Muscle of leg (tissue), 16 donors: ENCODE measurements at places on chromosomes 3 and 15.

DNA sequence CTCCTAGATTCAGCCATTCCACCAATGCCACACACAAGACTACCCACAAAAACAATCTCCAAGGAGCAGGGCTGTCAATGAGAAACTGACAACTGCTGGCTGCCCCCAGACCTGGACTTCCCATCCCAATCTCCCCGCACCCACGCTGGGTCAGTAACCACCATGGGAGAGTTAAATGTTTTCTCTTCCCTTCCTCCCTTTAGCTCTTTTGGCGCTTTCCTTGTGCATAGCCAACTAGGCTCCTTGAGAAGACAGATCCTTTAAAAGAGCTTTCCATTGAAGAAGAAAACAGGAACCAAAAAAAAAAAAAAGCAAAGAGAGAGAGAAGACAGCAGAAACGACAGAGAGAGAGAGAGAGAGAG, 8.3 kb downstream of the BCL6 start:
- DNase-seq = peak; percentile 58

- peak; percentile 40 for DNase-seq
Measured at GRCh38 chr3:159761369-159761768, 227.3 kb upstream of the IL12A start.

DNA sequence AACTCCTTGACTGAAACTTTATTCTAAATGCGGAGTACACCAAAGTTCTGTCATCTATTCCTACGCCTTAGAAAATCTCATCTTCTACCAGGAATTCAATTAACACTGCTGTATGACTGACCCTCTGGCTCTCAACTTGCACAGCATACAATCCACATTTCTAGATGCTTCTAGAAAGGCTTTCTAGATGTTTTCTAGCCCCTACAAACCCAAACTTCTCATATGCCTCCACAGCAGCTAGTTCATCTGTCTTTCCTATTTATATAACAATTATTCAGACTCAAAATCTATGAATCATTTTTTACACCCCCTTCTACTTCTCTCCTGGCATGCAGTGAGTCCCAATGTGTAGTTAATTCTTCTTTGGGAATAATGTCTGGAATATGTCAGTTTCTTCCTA, 13.2 kb downstream of the INO80 start:
- DNase-seq = no peak

GRCh38 chr15:73273181-73274002, 95.4 kb downstream of the HCN4 start:
- peak; percentile 71 for DNase-seq

- no peak for DNase-seq
Measured at GRCh38 chr3:124246376-124246775, 254.5 kb upstream of the ROPN1 start.

DNA sequence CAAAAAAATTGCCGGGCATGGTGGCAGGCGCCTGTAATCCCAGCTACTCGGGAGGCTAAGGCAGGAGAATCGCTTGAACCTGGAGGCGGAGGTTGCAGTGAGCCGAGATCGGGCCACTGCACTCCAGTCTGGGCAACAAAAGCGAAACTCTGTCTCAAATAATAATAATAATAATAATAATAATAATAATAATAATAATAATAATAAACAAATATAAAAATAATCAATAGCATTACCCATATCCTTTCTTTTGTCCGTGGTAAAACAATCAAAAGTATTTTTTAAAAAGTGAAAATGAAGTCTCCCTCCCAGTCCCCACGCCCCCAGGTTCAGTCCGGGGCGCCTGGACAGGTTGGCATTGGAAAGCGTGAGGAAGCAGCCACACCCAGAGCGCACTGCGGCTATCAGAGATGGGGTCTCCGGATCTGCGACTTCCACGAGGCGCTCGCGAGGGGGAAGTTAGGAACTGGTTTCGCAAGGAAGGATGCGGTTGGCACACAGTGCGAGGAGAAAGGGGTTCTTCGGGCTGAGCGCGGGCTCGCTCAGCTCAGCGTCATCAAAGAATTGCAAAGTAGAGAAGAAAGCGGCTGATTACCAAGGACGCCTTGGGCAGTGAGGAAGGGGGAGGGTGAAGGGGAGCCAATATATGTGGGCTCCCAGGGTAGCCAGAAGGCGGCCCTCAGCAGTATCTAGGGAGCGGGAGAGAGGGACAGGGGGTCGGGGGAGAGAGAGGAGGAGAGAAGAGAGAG, 69.5 kb upstream of the EPHB3 start:
- DNase-seq = peak; percentile 72

DNA sequence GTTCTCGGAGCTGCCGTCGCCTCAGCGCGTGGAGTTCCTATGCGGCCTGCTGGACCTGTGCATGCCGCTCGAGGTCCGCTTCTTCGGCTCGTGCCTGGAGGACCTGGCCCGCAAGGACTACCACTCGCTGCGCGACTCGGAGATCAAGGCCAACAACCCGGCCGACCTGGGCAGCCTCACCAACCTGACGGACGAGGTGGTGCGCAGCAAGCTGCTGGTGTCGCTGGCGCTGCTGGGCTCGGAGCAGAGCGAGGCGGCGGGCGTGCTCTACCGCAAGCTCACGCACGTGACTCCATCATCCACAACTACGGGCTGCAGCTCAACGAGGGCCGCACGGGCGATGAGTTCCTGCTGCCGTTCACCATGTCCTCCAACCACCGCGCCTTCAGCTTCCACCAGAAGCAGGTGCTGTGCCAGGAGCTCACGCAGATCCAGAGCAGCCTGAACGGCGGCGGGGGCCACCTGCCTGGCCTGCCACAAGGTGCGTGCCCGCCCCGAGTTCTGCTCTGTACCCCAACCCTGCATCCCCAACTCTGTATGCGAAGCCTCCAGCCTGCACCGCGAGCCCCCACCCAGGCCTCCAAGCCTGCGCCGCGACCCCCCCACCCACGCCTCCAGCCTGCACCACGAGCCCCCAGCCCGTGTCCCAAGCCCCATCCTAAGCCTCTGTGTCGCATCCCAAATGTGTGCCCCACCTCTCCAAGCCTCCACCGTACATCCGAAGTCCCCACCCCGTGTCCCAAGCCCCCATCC, 178.2 kb downstream of the OR4M2 start:
- no peak for DNase-seq

DNA sequence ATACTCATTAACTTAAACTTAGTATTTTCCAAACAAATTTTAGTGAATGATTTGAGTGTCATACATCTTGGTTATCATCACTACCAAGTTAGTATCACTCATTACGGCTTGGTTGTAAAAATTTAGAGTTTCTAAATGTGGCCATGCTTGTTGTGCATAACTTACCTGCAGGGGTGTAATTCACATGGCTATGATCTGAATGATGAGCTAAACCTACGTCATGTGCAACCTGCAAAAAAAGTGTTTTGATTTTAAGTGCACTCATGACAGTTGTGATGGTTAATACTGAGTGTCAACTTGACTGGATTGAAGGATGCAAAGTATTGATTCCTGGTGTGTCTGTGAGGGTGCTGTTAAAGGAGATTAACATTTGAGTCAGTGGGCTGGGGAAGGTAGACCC, 17.6 kb upstream of the CLDN16 start:
- no peak for DNase-seq

GRCh38 chr3:114120211-114120610, 58.6 kb downstream of the DRD3 start:
- DNase-seq = no peak

DNA sequence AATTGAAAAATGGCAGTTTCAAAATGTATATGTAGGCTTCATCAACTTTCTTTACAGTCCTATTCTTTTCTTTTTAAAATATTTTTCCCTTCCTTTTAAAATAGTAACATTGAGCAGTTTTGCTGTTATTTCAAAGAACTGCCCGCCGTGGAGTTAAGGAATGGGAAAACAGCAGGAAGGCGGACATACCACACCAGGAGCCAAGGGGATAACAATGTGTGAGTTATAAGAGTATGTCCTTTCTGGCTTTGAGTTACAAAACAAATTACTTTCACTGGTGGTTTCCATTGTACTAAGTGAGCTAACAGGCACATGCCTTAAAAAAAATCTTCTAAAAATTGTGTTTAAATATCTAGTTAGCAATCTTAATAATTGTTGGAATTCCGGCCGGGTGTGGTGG, 37.4 kb upstream of the FBXL22 start:
- no peak for DNase-seq

DNA sequence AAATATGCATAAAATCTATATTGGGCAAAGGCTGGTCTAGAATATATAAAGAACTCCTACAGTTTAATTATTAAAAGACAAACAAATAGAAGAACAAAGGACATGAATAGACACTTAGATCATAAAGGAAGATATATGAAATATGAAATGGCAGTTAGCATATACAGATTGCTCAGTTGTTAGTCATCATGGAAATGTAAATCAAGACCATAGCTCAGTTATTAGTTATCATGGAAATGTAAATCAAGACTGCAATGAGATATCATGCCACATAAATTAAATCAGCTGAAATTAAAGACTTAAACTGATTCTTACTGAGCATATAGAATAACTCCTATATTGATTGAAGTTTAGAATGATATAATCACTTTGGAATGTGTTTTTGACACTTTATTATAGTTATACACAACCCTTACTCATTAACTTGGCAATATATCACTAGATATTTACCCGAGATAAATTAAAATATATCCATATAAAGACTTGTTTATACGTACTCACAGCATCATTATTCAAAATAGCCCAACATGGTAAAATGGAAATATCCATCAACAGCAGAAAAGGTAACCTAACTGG, 45.2 kb upstream of the GOLGA8B start:
- DNase-seq = no peak

GRCh38 chr3:13479332-13479581, 849 bp upstream of the HDAC11 start:
- DNase-seq = peak; percentile 79

DNA sequence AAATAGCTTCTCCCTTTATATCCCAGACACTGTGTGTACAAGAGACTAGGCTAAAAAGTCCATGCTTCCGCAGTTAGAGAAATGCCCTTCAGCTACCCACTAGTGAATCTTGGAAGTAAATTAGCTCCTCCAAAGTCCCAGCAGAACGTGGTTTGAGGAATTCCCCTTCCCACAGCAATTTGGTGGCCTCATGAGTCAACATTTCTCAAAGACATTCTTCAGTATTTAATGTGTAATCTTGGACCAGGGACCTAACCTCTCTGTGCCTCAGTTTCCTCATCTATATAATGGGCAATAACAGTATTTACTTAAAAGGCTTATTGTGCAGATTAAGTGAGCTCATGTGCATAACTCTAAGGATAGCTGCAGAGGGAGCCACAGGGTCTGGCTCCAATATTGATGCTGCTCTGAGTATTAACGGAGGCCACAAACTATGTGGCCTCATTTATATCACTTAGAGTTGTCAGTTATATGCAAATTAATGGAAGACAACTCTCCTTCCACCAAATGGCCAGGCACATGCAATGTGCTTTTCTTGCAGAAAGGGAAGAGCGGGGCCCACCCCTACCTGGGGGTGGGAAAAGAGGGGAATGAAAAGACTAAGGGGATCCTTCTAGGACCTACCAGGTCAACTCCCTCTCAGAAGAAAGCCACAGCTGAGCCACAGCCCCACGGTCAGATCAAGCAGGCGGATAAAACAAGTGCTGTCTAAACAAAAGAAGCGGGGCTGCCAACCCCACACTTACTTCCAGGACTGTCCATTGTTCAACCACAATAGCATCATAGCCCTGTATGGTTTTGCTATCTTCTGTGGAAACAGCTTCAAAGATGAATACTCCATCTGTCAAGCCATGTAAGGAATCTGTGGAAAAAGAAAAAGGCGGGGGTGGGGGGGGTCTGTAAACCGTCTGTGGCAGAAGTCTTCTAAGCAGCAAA, 92.4 kb downstream of the OXNAD1 start:
- DNase-seq = no peak
